Activated CD4-positive, alpha-beta memory T cell treated with anti-CD3 and anti-CD28 coated beads, Interleukin-2, amount 10 ng/mL, durations not matched to agents 7 days and 5 days (primary cell): ENCODE measurements at places on chromosomes 4 and X. TPM values are rescaled to one million over a fixed set of nuclear protein-coding genes. Genes with fewer than 3 reads are reported as not detected.

UGT8 gene
- total RNA-seq = 0.25 TPM

SCARB2 gene
- 23.2 TPM for total RNA-seq

- H3K36me3 ChIP-seq = no peaks in the 10 kb centered on the region
- H3K27me3 ChIP-seq = peaks cover 8% of the 10 kb centered on the region
- no peaks in the 10 kb centered on the region for H3K4me1 ChIP-seq
- no peak overlapping the region for H3K27ac ChIP-seq
- no peak overlapping the region for H3K4me3 ChIP-seq
Observed at GRCh38 chr4:144141493-144141892, 975 bp upstream of the GYPA start.

GRCh38 chr4:4775493-4776004 is 83.9 kb upstream of the MSX1 start:
- H3K4me3 ChIP-seq = no peak overlapping the region
- H3K27ac ChIP-seq = no peak overlapping the region
- H3K27me3 ChIP-seq = no peaks in the 10 kb centered on the region
- DNase-seq = no peak
- no peaks in the 10 kb centered on the region for H3K4me1 ChIP-seq

DNA sequence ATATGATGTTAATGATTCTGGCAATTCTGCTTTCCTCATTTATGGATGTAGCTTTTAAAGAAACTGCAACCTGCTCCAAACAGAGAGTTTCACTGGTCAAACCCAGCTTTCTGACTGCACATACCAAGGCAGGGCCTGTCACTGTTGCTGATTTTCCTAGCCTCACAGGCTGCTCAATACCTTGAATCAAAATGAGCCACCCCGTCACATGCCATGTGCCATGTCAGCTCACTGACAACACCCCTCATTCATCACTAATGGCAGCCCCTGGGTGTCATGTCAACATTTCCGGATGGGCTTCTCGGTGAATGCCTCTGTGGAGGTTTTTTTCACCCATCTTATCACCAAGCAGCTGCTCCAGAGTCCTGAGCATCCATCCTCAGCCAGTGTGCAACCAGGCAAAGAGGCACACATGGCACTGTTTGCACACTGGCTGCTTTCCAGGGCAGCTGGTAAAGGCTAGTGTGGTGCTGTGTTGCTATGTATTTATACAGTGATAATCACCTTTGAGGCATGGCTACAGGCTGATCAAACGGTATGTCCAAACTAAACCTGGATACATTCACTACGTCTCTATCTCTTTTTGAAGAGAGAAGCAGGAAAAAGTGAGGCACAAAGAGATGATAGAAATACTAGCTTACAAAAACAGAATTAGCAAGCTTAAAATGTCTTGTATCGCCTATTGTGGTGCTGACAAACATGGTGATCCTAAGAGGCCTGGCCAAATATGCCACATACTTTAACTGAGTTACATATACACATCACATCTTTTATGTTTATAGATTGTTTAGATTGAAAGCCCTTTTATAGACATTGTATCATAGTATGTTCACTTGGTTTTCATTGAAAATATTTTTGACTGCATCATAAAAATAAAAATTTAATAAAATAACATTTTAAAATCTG is 94.6 kb upstream of the INPP4B start:
- no peaks in the 10 kb centered on the region for H3K4me1 ChIP-seq
- H3K27me3 ChIP-seq = peaks cover 4% of the 10 kb centered on the region
- no peak for DNase-seq
- no peaks in the 10 kb centered on the region for H3K36me3 ChIP-seq
- H3K27ac ChIP-seq = no peak overlapping the region
- H3K4me3 ChIP-seq = no peak overlapping the region

DNA sequence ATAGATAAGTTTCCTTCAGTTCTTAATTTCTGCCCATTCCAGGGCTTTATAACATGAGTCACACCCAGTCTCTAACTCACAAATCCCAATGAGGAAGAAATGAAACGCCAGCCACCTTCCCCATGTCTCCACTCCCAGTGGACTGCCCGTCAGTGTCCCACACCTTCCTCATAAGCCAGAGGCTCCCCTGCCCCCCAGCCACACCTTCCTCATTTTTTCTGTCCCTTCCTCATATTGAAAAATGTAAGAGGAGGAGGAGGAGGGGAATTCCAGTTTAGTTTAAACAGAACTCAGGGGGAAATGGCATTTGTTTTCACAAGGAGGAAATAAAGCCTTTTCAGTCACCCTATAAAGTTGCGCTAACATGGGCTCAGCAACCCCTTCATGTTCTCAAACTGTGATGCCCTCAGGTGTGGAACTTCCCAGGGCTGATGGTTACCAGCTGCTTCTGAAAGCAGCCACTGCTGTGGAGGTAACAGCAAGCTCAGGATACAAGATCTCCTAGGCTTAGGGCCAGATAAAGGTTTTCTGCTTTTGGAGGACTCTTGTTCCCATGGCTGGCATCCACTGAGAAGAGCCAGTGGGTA is 97.8 kb downstream of the PARM1 start:
- H3K27ac ChIP-seq = no peak overlapping the region
- no peak overlapping the region for H3K4me3 ChIP-seq
- no peaks in the 10 kb centered on the region for H3K27me3 ChIP-seq
- no peaks in the 10 kb centered on the region for H3K4me1 ChIP-seq

- H3K27me3 ChIP-seq = no peaks in the 10 kb centered on the region
- peak; percentile 26 for DNase-seq
- H3K4me1 ChIP-seq = peaks cover 37% of the 10 kb centered on the region
Observed at GRCh38 chr4:8201321-8201781, 2.3 kb downstream of the SH3TC1 start.

AADAT gene
- not detected for total RNA-seq

DNAAF6 gene
- not detected for total RNA-seq

ZDHHC15 gene
- 0.03 TPM for total RNA-seq

DNA sequence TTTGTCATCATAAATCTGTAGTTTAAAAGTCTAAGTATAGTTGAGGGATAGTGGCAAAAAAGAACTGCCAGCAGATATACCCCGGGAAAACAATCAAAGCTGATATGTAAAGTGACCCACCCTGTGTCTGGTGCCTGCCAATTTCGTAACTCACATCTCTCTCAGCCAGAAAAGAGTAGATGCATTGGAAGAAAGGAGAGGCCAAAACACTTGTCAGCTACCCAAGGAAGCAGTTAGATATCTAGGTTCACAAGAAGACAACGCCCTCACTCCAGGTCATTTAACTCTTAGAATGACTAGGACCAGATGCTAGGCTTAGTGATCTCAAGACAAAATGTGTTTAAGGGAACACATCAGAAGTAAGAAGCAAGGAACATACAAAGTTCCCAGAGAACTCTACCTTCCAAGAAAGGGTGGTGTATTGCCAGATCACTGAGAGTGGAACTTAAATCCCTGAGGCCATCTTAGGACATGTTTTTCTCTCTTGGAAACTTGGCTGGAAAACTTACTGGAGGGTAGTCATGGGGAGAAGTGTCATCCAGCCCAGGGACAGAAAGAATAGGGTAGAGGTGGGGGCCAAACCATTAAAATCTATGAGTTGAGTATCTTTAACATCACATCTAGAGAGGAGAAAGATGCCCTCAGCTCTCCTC is 125.9 kb downstream of the SHISA3 start:
- DNase-seq = no peak
- H3K27me3 ChIP-seq = no peaks in the 10 kb centered on the region
- H3K4me1 ChIP-seq = no peaks in the 10 kb centered on the region
- no peak overlapping the region for H3K27ac ChIP-seq
- no peaks in the 10 kb centered on the region for H3K36me3 ChIP-seq
- no peak overlapping the region for H3K4me3 ChIP-seq

DNA sequence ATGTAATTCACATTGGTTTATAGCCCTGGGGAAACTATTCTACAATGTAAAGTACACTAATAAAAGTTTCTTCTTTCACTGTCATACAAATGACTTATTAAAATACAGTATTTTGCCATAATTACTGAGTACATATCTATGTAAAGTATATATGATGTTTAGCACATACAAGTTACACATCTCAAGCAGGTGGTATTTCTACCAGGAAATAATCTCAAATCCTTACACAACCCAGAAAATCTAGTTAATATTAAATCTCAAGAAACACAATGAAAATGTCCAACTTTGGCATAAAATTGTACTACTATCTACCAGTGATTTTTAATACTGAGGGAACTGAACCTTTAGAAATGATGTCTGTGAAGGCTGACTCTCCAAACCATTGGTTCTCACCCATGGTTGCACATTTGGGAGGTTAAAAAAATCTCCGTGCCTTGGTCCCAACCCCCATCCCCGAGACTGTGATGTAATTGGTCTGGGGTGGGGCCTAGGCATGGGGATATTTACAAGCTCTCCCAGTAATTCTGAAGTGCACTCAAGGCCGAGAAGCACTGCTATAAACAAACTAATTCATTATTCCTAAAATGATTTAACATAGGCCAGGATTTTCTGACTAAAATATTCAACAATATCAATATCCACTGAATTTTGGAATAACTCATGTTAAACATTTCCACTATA is 27.6 kb downstream of the MAP3K15 start:
- no peaks in the 10 kb centered on the region for H3K27me3 ChIP-seq
- no peak overlapping the region for H3K27ac ChIP-seq
- no peak for DNase-seq
- H3K4me1 ChIP-seq = no peaks in the 10 kb centered on the region

GRCh38 chr4:104424989-104425388 is 69.7 kb downstream of the CXXC4 start:
- DNase-seq = no peak
- H3K4me3 ChIP-seq = no peak overlapping the region
- H3K4me1 ChIP-seq = no peaks in the 10 kb centered on the region
- no peaks in the 10 kb centered on the region for H3K36me3 ChIP-seq
- no peaks in the 10 kb centered on the region for H3K27me3 ChIP-seq
- no peak overlapping the region for H3K27ac ChIP-seq

DNA sequence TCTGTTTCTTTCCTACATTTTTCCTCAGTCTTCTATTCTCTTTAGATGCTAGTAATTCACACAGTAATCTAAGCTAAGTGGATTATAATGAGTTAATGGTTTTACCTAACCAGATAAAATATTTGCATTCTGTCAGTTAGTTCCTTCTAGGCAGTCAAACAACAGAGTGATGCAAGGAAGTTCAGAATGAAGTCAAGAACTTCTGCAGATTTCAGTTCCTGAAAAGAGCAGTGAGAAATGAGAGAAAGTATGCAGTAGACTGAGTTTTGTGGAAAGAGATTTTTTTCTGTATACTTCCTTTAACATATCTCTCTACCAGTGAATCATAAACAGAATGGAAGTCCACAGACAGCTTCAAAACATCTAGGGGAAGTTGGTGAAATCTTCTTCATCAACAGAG is 774.0 kb upstream of the POU3F4 start:
- no peaks in the 10 kb centered on the region for H3K36me3 ChIP-seq
- no peak overlapping the region for H3K4me3 ChIP-seq

DNA sequence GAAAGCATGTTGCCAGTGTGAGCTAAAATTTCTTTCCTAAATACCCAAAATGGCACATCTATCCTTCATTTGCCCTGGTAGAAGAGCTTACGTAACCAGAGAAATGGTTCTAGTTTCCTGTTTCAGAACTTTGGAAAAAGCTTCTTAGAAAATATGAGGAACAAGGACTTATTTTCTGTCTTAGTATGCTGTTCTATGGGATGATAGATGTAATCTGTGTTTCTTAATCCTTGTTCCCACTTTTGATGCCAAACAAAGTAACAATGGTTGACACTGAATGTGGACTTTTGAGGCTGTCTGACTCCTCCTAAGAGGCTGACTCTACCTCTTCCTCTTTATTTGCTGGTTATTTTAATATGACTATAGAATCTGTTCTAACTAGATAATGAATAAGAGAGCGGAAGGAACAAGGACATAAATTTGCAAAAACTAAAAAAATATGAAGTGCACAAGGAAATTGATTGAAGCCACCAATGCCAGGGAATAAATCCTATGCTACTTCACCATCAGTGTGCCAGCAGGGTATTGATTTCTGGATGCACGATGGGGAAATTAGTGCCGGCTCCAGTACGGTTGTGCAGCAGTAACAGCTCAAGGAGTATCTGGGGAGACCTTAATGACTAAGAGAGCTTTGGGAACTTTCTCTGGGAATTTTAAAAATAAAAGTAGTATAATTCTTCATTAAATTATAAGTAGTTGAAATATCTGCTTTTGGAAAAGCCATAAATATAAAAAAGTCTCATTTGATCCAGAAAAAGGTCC is 39.4 kb upstream of the TET2 start:
- H3K4me3 ChIP-seq = no peak overlapping the region
- DNase-seq = no peak
- H3K27me3 ChIP-seq = peaks cover 10% of the 10 kb centered on the region
- no peak overlapping the region for H3K27ac ChIP-seq
- no peaks in the 10 kb centered on the region for H3K36me3 ChIP-seq

FATE1 gene
- not detected for total RNA-seq

STEEP1 gene
- total RNA-seq = 17.7 TPM

DNA sequence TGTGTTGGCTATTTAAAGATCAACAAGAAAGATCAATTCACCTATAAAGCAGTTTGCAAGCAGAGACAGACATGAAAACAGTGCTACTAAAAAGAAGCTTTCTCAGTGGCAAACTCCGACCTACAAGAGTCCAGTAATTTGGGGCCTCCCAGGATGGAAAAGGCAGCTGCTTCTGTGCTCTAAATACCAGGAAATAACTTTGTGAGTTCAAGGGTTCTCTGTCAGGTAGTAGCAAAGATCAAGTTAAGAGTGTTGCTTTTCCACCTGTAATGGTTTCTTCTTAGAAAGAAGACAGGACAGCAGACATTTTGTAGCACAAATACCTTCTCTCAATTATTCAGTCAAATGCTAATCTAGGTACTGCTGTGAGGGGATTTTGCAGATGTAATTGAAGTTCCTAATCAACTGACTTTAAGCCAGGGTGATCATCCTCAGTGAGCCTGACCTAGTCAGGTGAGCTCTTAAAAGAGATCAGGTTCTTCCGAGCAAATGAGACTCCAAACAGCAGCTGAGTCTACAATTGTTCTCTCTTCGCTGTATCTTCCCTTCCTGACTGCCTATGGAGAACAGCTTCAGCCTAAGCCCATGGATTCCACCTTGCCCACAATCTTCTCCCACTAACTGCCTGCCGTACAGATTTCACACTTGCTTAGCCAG is 13.5 kb downstream of the ANKRD17 start:
- no peaks in the 10 kb centered on the region for H3K27me3 ChIP-seq
- peaks cover 31% of the 10 kb centered on the region for H3K36me3 ChIP-seq
- H3K4me3 ChIP-seq = no peak overlapping the region
- no peak overlapping the region for H3K27ac ChIP-seq
